ENCODE measurements at places on chromosomes 7 and 10.

DNA sequence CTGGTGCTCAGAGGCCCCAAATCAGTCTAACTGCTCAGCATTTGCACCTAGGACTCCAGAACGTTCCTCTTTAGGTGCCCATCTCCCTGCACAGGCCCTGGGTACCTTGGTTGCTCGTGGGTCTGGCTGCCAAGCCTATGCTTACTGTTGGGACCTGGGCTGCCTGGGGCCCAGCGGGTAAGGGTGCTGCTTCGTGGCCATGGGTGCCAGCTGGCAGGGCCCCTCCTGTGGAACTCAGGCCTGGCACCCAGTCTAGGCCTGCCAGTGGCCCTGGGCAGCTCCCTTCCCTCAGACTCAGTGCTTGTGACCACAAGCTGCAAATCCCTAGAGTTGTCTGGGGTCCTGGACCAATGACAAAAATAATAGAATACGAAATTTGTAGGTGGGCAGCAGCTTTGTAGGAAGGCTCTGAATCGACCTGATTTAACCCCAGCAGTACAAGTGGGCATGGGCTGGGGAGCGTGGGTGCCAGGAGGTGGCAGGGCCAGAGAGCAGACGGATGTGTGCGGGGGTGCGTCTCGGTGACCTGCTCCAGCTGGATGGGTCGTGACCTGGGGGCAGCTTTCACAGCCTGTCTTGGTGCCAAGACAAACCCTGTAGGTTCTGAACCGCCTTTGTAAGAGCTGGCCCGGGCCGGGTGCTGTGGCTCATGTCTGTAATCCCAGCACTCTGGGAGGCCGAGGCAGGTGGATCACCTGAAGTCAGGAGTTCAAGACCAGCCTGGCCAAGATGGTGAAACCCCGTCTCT, 69.7 kb downstream of the MKI67 start:
- DNase-seq: no peak

- no peak for DNase-seq
Measured at GRCh38 chr7:96833676-96834453, 124.2 kb upstream of the SEM1 start.

GRCh38 chr10:130576427-130576826, 440.2 kb downstream of the GLRX3 start:
- DNase-seq: no peak

GRCh38 chr10:132912713-132913558, 29.4 kb downstream of the CFAP46 start:
- no peak for DNase-seq

DNA sequence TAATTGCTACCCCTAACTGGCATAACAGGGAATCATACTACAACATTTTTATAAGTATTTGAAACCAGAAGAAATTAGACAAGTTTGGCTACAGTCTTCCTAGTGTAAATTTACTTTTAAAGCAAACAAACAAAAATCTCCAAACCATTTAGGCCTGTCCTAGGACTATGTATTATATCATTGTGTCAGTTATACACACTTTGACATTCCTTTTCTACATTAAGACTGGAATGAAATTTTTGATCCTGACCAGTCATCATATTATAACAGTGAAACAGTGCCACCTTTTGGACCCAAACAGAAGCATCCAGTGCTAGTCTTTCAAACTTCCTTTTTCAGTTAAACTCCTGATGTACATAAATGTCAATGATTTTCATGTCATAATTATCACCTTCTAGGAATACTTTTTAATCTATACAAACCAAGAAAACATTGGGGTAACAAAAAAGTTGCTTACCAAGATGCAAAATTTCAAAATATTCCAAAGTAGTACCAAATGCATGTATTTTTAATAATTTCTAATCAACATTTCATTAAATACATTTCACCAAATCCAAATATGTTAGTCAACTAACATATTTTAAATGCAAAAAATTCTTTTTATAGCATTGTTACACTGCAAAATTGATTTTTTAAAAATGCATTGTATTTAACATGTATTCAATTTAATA, 75.7 kb downstream of the IMMP2L start:
- DNase-seq: no peak

DNA sequence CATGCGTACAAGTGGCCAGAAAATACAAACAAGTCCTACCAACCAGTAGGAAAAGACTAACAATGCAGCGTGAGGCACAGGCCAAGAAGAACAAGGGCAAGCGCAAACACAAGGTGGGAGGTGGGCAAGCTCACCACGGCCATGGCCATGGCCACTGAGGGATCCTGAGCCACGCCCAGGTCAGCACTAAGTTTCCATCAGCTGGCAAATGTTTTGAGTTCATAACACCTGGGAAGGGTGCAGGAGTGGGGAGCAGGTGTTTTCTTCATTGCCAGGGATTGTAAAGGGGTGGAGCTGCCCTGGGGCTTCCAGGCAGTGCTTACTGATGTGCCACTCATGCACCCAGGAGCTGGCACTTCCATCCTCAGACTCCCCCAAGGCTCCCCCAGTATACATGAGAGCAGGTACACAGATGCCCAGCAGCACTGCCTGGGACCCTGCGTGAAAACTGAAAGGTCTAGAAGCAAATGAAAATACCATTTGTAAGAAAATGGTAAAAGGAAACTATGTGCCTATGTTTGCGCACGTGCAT, 139.2 kb upstream of the RET start:
- DNase-seq: no peak

All from CD4-positive, alpha-beta T cell treated with Interferon gamma for 1 hour (primary cell).